ENCODE measurements at places on chromosomes 11 and 22. TPM values are rescaled to one million over a fixed set of nuclear protein-coding genes. Genes with fewer than 3 reads are reported as not detected.

MMP12 gene
- not detected for polyA plus RNA-seq

APOBEC3H gene
- polyA plus RNA-seq: 18.3 TPM

PGR gene
- polyA plus RNA-seq: not detected

CSF2RB gene
- 3.5 TPM for polyA plus RNA-seq

GDPD4 gene
- not detected for polyA plus RNA-seq

INPPL1 gene
- polyA plus RNA-seq: 17.4 TPM

RAB36 gene
- 2.0 TPM for polyA plus RNA-seq

OR51G1 gene
- polyA plus RNA-seq: not detected

C22orf31 gene
- not detected for polyA plus RNA-seq

MMP26 gene
- polyA plus RNA-seq: not detected

TEX54 gene
- 0.38 TPM for polyA plus RNA-seq

SLC22A12 gene
- not detected for polyA plus RNA-seq
